ENCODE measurements at places on chromosomes 2 and 18. TPM values are rescaled to one million over a fixed set of nuclear protein-coding genes. Genes with fewer than 3 reads are reported as not detected.

DNA sequence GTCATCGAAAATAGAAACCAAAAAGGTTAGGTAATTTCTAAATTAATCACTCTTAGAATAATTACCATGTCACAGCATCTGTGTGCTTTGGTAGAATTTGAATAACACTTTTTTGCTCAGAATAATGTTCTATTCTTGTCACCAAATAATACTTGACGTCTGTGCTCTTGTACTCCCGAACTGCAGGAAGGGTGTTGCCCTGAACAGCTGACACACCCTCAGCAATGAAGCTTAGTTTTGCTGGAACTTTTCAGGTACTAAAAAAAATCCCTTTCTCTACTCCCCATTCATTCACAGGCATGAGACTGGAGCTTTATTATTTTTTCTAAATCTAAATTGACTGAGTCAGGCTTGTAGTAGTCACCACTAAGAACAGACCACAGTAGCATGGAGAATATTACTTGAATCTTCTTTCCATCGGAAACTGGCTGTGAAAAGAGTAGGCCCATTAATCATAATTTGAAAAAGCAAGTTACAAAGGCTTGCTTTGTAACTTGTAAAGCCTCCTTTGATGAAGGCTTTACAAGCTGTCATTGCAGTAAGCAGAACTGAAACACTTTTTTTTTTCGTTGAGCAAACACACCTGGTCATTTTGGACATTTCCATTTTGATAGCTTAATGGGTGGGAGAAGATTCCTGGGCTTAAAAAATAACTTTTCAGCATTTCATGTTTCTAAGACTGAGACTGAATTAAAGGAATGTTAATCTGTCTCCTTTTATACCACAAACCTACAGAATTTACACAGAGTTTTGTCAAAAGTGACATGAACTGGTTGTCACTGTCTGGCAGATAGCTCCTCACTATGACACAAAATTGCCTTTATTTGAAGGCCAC lies 70.3 kb upstream of the PELI1 start:
- H3K4me3 ChIP-seq, result no peak overlapping the region
- H3K4me1 ChIP-seq, result no peaks in the 10 kb centered on the region
- no peaks in the 10 kb centered on the region for H3K36me3 ChIP-seq

DNA sequence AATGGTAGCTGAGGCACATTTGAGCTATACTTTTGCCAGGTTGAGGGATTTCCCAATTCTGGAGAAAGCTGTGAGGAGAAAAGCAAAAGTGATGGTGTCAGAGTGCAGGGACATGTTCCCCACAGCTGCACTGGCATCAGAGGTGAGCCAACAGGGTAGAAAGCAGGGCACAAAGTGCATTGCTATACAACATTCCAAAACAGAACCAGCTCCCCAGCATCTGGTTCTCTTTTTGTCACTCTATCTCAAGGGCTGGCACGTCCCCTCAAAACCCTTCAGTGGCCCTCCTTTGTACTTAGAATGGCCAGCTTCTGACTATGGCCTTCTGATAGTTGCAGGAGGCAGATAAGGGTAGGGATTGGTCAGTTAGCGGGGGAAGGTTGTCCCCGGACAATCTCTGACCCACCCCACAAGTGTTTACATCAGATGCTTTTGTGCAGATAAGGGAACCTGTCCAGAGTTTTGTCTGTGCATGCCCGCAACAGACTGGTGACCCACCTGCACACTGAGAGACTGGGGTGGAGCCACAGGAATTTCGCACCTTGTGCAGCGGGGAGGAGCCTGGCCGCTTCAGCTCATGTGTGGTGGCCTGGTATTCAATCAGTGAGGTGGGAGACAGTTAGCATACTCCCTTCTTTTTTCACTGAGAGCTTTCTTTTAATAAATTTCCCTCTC lies 31.0 kb upstream of the TMEM17 start:
- no peak overlapping the region for H3K4me3 ChIP-seq
- no peaks in the 10 kb centered on the region for H3K36me3 ChIP-seq
- no peak for DNase-seq

- H3K4me1 ChIP-seq, result no peaks in the 10 kb centered on the region
- no peak overlapping the region for H3K27ac ChIP-seq
- H3K4me3 ChIP-seq, result no peak overlapping the region
These were observed 39.3 kb downstream of the NAPG start for GRCh38 chr18:10564975-10565773.

DNA sequence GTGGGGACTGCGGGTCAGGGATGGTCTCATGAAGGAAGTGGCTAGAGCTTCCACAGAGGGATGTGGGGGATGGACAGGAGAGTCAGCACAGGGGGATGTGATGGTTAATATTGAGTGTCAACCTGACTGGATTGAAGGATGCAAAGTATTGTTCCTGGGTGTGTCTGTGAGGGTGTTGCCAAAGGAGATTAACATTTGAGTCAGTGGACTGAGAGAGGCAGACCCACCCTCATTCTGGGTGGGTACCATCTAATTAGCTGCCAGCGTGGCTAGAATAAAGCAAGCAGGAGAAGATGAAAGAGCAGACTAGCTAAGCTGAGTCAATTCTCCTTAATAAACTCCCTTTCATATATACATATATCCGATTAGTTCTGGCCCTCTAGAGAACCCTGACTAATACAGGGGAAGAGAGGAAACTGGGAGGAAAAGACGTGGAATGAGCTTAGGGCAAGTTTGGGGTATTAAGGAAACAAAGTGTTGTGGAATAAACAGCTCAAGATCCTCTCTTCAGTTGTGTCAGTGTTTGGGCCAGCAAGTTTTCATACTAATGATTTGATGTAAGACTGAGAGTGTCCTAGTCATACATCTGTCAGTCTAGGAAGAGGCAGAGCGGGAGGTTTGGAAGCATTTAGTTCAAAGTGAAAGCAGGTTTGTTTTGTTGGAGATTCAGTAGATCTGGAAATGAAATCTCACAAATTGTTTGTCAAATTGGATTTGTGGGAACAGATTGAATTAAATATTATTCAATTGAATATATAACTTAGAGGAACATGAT lies 135.2 kb upstream of the NT5C1B start:
- H3K4me3 ChIP-seq, result no peak overlapping the region
- H3K36me3 ChIP-seq, result no peaks in the 10 kb centered on the region
- no peaks in the 10 kb centered on the region for H3K27me3 ChIP-seq
- H3K4me1 ChIP-seq, result no peaks in the 10 kb centered on the region

The RGPD3 gene
- 0.08 TPM for total RNA-seq

The AMER3 gene
- not detected for total RNA-seq

Measured in ovary (tissue), 10 donors.